ENCODE measurements at places on chromosomes 11 and 22.

- no peak for DNase-seq
Measured at GRCh38 chr11:122813176-122813893, 25.0 kb upstream of the CRTAM start.

GRCh38 chr11:118437208-118438125 is 1.2 kb downstream of the KMT2A start:
- DNase-seq, result no peak

DNA sequence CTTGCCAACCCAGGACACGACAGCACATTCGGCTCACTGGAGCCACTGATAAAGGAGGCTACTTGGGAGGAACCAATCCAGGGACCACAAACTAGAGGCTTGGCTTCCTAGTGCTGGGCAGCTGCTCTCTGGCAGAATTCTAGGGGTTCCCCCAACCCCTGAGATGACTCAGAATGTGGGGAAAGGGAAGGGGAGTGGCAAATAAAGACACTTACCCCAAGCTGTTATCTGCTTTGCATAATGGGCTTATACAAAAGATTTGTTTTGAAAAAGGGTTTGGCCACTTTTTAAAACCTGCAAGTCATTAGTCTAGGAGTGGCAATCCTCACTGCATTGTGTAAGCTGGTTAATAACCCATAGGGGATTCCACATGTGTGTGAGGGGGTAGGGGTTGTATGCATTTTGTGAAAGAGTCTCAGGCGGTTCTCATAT is 64.1 kb upstream of the LMO1 start:
- DNase-seq, result no peak

- DNase-seq, result no peak
Measured at GRCh38 chr11:64410404-64410734, 51.4 kb downstream of the RPS6KA4 start.

- no peak for DNase-seq
Measured at GRCh38 chr11:92839450-92839849, 130.0 kb upstream of the MTNR1B start.

GRCh38 chr11:119108857-119109221 is 1.7 kb downstream of the C2CD2L start:
- DNase-seq, result no peak

- no peak for DNase-seq
Measured at GRCh38 chr22:27625769-27626674, 175.5 kb downstream of the MN1 start.

GRCh38 chr11:133020372-133020714 is 512.0 kb downstream of the OPCML start:
- DNase-seq, result no peak

DNA sequence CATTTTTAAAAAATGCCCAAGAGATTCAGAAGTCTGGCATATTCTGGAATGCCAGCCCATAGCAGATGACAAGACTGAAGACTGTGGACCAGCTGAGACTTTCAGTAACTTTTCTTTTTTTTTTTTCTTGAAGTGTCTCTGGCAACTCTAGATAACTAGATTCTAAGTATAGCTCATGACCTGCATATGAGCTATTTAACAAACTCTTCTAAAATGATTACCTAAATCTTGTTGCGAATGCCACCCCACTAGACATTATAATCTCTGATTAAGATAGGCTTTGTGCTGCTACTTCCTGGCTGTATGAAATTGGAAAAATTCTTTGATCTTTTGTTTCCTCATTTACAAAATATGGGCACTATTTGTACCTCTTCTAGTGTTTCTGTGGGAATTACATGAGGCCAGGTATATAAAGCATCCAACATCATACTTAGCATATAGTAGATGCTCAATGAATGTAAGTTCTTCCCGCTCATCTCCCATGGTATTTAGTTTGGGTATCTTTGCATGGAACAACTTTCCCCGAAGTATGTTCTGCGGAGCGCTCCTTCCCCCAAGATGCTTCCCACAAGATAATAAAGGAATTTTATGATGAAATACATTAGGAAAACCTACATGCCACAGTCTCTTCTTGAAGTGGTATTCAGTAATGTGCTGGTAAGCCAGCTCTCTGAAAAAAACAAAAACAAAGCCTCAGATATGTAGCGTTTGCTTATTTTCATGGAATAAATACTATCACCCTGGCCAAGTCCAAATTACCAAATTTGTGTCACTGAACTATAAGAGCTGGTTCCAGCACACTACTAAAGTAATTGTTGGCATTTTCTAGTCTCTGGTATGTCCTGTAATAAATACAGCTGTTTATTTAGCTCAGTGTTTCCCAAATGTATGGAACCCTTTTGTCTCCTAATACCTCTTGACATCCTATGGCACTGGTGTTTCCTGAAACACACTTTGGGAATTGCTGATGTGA is 86.8 kb upstream of the TIMP3 start:
- no peak for DNase-seq

DNA sequence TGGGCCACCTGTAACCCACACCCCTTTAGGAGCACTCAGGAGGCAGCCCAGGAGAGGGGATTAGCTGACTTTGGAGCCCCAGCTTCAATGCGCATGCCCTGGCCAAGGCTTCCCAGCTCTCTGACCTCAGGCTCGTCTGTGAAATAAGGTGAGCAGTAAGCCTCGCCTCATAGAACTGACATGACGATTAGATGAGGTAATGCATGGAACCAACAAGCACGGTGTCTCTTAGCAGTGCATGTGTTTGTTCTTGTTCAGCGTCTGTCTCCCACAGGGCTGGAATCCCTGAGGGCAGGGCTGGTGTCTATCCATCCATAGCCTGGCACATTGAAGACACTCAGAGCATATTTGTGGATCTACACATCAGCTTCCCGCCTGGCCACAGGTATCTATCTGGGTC is 415.4 kb downstream of the MN1 start:
- no peak for DNase-seq

DNA sequence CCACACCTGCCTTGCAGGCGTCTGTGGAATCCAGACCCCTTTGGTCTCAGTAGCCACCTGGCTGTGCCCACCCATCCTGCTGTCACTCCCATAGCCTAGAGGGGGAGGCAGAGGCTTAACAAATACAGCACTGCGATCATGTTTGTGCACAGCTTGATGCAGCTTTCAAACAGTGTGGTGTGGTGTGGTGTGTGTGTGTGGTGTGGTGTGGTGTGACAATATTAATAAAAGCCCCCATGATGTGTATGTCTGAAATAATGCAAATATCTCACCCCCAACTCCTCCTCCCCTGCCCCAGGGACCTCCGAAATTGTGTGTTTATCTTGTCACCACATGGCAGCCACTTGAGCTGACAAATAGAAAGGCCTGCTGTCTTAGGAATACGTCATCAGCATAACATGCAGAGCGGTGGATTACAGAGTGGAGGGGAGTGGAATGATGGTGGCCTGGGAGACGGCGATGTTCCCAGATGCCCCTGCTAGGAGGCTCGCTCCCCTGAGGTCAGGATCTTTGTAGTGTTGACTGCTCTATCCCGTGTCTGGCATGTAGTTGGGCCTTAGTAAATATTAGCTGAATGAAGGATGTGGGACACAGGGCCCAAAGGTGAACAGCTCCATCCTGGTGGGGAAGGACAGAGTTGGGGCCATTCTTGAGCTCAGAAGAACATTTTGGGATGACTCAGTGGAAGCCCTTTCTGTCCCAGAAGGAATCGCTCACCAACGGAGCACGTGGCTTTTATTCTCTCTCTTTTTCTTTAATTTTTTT is 2.8 kb downstream of the PDXP start:
- DNase-seq, result no peak

DNA sequence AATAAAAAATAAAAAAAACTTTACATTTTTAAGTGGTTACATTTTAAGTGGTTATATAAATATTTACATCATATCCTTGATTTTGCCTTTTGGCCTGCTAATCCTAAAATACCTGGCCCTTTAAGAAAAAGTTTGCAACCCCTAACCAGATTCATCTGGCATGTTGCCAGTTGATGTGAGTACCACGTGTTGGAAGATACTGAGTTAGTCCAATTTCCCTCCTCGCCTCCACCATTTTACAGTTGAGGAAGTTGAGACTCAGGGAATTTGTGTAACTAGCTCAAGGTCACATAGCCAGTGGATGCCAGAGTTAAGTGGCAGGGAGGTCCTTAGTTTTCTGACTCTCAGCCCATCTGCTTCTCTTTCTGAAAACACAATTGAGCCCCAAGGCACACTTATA is 5.1 kb downstream of the ELF5 start:
- DNase-seq, result no peak

GRCh38 chr22:45162531-45162930 is 1.2 kb upstream of the NUP50 start:
- DNase-seq, result no peak

DNA sequence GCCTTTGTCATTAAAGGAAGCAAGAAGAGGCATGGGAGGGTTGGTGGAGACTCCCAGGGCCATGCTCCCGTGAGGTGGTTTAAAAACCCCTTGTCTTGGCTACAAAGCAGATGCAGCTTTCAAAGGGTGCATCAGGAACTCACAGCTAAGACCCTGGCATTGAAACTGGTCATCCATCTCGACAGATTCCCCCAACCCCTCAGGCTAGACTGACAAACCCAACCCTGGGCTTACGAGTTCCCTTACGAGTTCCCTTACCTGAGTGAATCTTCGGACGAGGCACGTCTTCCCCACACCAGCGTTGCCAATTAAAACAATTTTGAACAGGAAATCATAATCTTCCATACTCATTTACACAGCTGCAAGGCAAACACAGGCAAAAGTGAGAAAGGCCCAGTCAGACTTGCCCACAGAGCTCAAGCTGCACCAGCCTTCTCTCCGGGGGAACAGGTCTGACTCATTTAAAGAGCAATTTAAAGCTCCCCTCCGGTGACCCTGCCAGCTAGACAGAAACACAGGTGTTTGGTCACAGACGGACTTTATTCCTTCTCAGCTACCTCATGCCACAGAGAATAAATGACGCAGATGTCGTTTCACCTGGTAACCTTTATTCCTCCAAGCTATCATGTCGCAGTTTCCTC is 74.6 kb downstream of the RAB30 start:
- no peak for DNase-seq

DNA sequence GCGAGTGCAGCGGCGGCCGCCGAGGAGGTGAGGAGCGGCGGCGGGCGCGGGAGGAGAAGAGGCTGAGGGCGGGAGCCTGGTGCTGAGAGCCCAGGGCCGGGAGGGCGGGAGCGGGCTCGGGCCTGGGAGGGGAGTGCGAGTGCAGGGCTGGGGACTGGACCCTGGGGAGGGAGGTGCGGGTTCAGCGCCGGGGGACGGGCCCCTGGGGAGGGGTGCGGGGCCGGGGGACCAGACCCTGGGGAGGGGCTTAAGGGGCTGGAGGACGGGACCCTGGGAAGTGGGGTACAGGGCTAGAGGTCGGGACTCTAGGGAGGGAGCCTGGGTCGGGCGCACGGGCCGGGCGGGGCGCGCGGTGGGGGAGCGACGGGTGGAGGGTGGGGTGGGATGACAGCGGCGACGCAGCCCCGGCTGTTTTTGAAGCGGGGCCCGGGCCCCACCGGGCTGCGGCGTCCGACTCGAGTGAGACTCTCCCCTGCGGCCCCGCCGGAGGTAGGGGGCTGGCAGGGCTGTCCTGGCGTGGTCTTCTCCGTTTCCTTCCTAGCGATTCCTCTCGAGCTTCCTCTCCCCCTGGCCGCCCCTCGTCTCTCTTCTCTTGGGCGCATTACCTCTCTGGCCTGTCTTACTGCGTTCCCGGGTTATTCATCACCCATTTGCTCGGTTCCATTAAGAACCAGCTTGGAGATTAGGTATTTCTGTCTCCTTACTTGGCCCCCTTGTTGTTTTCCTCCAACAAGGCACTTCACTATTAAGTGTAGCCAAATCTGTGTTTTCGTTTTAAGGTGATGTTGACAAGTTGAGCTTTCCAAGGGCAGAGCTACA is 754 bp downstream of the NUP50 start:
- no peak for DNase-seq

DNA sequence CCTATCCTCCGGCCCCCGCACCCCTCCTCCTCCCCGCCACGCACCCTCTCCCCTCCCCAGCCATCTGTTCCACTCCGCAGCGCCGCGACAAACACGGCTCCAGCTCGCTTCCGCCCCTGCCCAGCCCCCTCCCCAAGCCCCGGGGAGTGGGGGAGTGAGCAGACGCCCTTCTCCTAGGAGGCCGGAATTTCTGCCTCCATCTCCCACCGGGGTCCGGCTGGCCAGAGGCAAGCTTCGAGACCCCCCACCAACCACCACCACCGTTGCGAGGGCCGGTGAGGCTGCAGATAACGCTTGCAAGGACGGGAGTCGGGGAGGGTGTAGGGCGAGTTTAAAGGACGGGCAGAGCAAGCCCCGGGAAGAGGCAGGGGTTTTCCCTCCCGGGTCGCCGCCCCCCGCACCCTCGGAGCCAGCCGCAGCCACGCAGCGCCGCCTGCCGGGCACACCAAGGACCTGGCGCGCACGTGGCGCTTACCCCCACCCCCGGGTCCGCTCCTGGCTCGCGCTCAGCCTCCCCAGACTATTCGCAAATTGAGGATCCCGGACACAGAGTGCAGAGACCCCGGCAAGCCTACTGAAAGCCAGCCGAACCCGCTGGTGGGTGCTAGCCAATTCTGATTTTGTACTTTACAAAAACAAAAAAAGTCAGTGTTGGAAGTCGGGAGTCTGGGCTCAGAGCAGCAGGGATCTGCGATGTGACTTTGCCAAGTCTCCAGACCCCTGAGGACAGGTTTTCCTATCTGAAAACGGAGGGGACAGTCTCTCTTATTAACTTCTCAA is 22.6 kb downstream of the RTN4RL2 start:
- no peak for DNase-seq

GRCh38 chr22:47218671-47219070 is 456.2 kb downstream of the TBC1D22A start:
- no peak for DNase-seq

DNA sequence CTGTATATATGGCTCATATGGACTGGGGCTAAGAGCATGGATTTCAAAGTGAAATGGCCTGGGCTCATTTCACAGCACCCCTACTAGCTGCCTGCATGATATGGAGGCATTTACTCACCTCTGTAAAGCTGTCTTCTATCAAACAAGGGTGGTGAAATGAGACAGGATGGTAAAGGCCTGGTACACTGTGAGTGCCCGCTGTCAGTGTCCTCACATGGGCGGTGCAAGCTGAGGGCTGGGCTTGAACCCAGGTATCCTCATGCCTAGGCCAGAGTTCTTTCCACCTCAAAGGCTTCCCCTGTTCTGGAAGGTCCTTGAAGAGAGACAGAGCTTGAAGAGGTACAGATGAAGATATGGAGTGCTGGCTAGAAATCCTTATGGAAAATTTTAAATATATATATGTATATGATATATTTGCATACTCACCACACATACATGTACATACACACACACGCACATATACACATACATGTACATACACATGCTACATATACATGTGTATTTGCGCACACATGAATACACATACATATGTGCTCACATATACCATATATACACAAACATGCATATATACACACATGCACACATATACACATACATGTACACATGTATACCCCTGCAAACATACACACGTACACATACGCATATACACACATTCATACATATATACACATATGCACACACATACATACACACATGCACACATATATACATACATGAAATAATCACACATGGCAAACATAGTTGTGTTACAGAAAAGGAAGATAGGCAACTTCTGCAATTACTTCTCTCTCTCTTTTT is 44.7 kb downstream of the MICAL2 start:
- no peak for DNase-seq

GRCh38 chr11:107799218-107799859 is 59.2 kb downstream of the SLC35F2 start:
- DNase-seq, result no peak
